ENCODE measurements at places on chromosomes 12 and 14.

DNA sequence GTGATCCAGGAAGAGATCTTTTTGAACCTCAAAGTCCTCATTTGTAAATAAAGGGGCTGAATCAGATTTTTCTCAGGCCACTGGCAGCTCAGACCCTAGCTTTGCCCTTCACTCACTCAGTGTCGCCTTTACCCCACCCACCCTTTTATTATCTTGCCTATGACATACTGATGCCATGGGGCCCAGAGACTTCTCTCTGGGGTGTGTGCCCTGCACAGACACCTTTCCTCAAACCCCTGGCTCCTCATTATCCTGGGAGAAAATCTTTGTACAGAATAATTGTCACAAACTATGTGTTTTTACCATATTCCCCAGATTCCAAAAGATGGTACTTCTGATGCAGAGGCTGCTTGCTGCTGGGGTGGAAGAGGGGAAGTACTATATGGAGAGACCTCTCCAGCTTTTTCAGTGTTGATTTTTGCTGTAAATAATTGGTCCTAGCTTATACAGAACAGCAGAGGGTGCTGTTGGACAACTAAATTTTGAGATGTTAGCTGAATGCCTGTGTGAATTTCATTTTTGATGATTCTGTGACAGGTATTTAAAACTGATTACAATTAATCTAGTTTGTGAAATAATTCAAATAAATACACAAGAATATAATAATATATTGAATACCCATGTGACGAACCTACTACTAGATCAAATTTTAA is 53.9 kb upstream of the DCD start:
- DNase-seq: no peak

- DNase-seq: no peak
Measured at GRCh38 chr14:72026536-72026935, 94.3 kb downstream of the RGS6 start.

- DNase-seq: no peak
Measured at GRCh38 chr14:71472356-71473340, 459.6 kb upstream of the RGS6 start.

DNA sequence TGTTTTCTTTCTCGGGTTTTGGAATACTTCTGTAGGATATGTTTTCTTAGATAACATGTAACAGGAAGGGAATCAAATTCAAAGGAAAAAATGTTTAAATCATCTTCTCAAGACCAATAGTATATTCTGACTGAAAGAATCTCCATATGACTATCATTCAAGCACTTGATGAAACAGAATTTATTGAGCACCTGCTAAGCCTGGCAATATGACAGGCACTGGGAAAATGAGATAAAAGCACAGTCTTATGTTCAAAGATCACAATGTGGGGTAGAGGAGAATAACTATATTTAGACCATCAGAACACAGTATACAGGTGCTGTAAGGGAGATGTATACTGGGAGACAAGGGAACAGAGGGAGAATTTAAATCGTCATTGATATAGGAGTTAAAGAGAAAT is 19.1 kb upstream of the TMEM30B start:
- no peak for DNase-seq

- DNase-seq: no peak
Measured at GRCh38 chr12:27451036-27451825, 4.7 kb downstream of the SMCO2 start.

GRCh38 chr12:22306311-22306710 is 28.2 kb downstream of the ST8SIA1 start:
- DNase-seq: no peak

DNA sequence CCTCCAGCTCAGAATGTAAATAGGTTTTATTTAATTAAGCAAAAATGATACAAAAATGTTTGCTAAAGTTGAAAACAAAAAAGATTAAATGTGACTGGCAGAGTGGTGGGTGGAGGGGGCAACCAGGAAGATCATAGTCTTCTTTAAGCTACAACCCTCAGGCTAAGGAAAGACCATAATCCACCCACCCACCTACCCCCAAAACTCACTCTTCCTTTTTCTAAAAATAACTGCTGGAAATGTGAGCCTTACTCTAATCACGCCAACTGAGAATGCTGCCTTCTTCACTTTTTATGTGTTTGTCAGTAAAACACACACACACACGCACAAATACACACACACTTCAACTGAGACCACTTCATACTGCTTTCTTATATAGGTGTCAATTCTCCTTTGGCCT is 230.0 kb upstream of the EGLN3 start:
- no peak for DNase-seq

GRCh38 chr14:39264558-39264957 is 30.8 kb downstream of the MIA2 start:
- DNase-seq: no peak

GRCh38 chr12:116060764-116061163 is 216.7 kb downstream of the MED13L start:
- no peak for DNase-seq

DNA sequence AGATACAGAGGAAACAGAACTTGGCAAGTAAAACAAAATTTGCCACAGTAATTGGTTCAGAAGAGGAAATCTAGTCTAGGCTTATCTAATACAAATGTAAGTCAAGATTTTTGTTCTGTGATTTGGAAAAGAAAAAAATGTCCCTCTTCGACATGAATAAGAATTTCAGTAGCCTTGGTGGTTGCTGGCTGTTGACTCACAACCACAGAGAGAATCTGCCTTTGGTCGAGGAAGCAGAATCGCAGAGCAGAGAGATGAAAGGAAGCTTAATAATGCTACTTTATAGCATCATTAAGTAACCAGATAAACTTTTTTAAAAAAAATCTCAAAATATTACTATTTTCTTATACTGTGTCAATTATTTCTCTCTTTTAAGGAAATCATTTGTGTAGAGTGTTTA is 1096.6 kb downstream of the FLRT2 start:
- DNase-seq: no peak

- DNase-seq: no peak
Measured at GRCh38 chr14:80212023-80212397, 706 bp upstream of the DIO2 start.

- no peak for DNase-seq
Measured at GRCh38 chr12:90120627-90121026, 412.0 kb upstream of the ATP2B1 start.

- DNase-seq: no peak
Measured at GRCh38 chr14:69910871-69911270, 31.7 kb downstream of the SMOC1 start.

DNA sequence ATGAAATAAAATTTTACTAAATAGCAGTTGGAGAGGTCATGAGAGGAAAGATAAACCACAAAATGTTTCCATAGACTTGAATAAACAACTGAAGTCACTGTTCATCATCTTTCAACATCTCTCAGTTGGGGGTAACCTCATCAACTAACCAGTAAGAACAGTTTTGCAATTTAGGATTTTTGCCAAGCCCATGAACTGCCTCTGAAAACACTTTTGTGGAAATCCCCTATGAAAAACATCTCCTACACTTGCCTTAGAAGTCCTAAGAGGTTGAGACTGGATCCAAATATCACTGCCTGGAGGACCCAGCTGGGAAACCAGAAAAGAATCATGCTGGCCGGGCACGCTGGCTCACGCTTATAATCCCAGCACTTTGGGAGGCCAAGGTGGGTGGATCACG is 273.1 kb downstream of the C12orf50 start:
- no peak for DNase-seq

DNA sequence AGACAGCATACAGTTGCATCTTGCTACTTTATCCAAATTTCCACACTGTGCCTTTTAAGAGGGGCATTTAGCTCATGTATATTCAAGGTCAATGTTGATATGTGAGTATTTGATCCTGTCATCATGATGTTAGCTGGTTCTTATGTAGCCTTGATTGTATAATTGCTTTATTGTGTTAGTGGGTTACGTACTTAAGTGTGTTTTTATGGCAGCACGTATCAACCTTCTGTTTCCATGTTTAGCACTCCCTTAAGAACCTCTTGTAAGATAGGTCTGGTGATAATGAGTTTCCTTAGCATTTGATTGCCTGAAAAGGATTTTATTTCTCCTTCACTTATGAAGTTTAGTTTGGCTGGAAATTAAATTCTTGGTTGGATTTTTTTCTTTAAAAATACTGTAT is 445.2 kb downstream of the NAV3 start:
- DNase-seq: no peak

DNA sequence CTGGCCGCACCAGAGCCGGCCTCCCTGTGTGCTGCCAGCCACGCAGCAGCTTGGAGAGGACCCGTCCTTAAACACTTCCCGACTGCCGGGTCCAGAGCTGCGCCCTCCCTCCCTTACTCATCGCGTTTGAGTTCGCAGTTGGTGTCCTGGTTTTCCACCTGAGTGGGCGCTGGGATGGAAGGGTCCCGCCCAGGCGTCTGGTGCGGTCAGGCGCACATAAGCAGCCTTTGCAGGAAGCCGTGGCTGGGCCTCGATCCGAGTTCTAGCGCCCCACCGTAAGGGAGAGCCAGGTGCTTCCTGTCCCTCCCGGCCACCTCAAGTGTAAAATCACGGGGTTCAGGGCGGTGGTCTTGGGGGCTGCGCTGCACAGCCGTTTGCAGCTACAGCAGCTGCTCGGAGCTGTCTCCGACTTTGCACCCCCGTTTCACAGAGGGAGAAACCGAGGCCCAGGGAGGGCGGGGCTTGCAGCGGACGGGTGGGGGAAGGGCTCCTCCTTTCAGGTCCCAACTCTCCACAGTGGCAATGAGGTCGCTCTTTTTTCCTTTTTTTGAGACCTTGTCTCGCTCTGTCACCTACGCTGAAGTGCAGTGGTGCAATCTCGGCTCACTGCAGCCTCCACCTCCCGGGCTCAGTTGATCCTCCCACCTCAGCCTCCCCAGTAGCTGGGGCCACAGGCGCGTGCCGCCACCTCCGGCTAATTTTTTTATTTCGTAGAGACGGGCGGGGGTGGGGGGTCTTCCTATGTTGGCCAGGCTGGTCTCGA is 51.3 kb downstream of the LRCOL1 start:
- DNase-seq: no peak

DNA sequence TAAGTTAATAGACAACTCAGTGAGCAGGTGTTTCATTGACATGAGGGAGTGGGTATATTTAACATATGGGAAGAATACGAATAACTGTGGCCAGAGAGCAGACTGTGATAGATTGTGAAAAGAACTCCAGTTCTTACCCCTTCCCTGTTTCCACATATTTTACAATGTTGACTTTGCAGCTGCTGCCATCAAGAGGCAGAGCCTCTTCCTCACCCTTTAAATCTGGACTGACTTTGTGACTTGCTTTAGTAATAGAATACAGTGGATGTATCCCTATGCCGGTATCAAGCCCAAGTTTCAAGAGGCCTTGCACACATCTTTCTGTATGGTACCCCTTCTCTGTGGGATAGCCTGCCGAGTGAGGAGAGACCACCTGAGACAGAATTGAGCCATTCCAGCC is 356.7 kb downstream of the ETNK1 start:
- no peak for DNase-seq

- DNase-seq: no peak
Measured at GRCh38 chr14:78524196-78524595, 354.0 kb downstream of the NRXN3 start.

GRCh38 chr14:22478247-22478646 is 110.8 kb downstream of the DAD1 start:
- no peak for DNase-seq

GRCh38 chr14:23228812-23229211 is 8.9 kb upstream of the RNF212B start:
- DNase-seq: no peak

GRCh38 chr14:31336646-31337045 is 83.7 kb downstream of the HEATR5A start:
- DNase-seq: no peak

GRCh38 chr12:130513556-130513955 is 175.9 kb downstream of the PIWIL1 start:
- no peak for DNase-seq

GRCh38 chr14:95536036-95536593 is 1.3 kb downstream of the GLRX5 start:
- no peak for DNase-seq

DNA sequence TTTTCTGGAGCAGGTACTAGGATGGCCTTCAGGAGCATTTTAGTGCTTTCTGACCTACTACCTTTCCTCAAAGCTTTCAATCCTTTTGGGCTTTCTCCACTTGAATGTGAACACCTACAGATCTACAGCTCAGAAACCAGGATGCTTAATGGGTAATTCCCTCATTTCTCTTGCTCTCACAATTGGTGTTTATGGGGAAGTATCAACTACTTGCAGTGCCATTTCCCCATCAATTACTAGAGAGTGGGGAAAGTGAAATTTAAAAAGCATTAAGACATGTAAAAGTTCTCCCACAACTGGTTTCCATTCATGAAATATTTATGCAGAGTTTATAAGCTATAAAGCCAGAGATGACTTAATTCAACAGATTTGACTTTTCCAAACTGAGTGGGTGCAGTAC is 2.1 kb upstream of the YY1 start:
- DNase-seq: no peak

- DNase-seq: peak; percentile 35
Measured at GRCh38 chr12:66087365-66087943, 43.1 kb downstream of the LLPH start.

DNA sequence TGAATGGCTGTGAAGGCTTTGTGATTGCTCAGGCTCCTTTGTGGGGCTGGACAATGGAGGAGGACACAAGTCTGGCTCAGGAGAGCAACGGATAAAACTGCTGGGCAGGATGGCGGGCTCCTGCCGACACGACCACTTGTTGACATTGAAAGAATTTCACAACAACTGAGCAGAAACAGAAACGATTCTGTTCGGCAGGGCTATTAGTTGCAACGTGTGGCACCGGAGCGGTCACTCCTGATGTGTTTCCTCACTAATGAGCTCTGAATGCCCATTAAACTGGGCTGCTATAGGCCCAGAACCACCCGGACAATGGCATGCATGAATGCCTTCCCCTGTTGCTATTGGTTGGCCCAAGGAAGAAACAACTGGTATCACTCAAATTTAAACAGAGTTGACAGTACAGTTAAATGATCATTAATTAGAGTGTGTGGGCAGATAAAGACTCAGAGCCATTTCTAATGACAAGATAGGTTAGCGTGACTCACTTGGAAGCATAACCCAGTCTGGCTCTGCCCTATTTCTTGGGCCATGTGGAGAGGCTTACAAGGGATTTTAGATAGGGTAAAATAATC is 142.9 kb downstream of the ASCL1 start:
- no peak for DNase-seq

GRCh38 chr12:93415723-93416464 is 25.9 kb downstream of the UBE2N start:
- DNase-seq: no peak
